ENCODE measurements at places on chromosomes 12 and 14. TPM values are rescaled to one million over a fixed set of nuclear protein-coding genes. Genes with fewer than 3 reads are reported as not detected.

MRPL51 gene
- 16.7 TPM for total RNA-seq

KCNK10 gene
- total RNA-seq = not detected

DNA sequence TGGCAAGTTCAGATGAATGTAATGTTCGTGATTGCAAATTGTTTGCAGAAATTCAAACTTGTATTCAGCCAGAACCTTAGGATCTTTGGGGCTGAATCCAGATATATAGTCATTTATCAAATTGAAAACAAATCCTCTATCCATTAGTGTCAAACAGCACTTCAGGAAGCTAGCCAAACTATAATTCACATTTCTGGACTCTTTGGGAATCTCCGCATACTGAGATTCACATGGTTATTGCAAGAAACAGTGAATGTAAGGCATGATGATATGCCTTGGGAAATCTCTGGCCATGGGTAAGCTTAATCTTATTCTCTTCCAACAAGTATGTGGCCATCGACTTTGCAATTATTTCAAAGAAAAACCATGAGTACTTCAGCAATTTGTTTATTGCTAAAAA is 98.5 kb downstream of the KLHL28 start:
- H3K27me3 ChIP-seq = no peaks in the 10 kb centered on the region
- no peaks in the 10 kb centered on the region for H3K4me1 ChIP-seq

DNA sequence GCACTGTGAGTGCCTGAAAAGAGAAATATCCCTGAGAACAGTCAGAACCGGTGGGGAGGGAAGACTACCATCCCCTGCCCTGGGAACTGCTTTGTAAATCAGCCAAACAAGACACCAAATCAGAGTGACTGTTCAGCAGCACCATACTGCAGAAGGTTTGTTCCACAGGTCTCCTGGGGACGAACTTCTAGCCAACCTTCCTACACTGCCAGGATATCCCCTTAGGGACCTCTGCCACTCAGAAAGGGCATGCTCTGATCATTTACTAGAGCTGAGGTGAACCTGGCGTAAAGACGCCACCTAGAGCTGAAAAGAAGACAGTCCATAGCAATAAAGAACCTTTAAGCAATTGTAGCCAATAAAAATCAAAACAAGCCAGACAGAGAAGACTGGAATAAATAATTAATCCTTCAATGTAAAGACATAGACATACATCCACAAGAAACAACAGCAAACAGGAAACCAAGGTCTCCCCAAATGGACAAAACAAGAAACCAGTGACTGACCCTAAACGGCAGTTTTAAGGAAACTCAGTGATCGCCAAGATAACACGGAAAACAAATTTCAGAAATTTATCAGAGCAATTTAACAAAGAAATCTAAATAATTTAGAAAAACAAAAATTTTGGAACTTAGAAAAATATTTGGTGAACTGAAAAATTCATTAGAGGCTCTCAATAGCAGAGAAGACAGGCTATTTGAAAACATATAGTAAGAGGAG is 228.1 kb upstream of the AMIGO2 start:
- H3K4me3 ChIP-seq = peak overlapping the region; percentile 62
- H3K36me3 ChIP-seq = no peaks in the 10 kb centered on the region
- peaks cover 12% of the 10 kb centered on the region for H3K4me1 ChIP-seq
- H3K27ac ChIP-seq = peak overlapping the region; percentile 38
- H3K27me3 ChIP-seq = no peaks in the 10 kb centered on the region

- no peaks in the 10 kb centered on the region for H3K27me3 ChIP-seq
- H3K27ac ChIP-seq = no peak overlapping the region
- no peak for DNase-seq
- H3K4me1 ChIP-seq = no peaks in the 10 kb centered on the region
These were observed 11.1 kb downstream of the CCDC62 start for GRCh38 chr12:122785503-122785902.

CLEC6A gene
- not detected for total RNA-seq

GRCh38 chr12:44227616-44228015 is 391.7 kb downstream of the TMEM117 start:
- no peak overlapping the region for H3K4me3 ChIP-seq
- H3K27me3 ChIP-seq = no peaks in the 10 kb centered on the region
- H3K27ac ChIP-seq = no peak overlapping the region

IGF1 gene
- total RNA-seq = not detected

- no peak overlapping the region for H3K4me3 ChIP-seq
- peaks cover 38% of the 10 kb centered on the region for H3K4me1 ChIP-seq
- H3K36me3 ChIP-seq = peaks cover 71% of the 10 kb centered on the region
- no peak overlapping the region for H3K27ac ChIP-seq
- DNase-seq = no peak
These were observed 5.6 kb downstream of the ERH start for GRCh38 chr14:69392481-69392880.

HSPB8 gene
- not detected for total RNA-seq

PLXNC1 gene
- total RNA-seq = 5.3 TPM

DNA sequence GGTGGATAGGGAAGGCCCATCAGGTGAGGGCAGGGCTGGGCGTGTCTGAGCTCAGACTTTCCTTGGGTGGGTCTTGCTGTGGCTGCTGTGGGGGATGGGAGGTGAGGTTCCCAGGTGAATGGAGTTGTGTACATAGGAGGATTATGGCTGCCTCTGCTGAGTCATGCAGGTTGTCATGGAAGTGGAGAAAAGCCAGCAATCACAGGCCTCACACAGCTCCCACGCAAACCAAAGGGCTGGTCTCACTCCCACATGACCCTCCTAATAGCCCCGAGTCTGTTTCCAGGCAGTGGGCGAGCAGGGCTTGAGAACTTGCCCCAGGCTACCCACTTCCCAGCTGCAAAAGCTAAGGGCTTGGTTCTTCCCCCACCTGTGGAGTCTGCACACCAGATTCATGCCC is 149.5 kb downstream of the IPO8 start:
- no peak for DNase-seq
- no peak overlapping the region for H3K4me3 ChIP-seq
- H3K36me3 ChIP-seq = no peaks in the 10 kb centered on the region
- H3K27ac ChIP-seq = no peak overlapping the region
- H3K27me3 ChIP-seq = no peaks in the 10 kb centered on the region
- no peaks in the 10 kb centered on the region for H3K4me1 ChIP-seq

- no peak for DNase-seq
- H3K27me3 ChIP-seq = no peaks in the 10 kb centered on the region
- H3K27ac ChIP-seq = no peak overlapping the region
- no peak overlapping the region for H3K4me3 ChIP-seq
- peaks cover 38% of the 10 kb centered on the region for H3K4me1 ChIP-seq
- no peaks in the 10 kb centered on the region for H3K36me3 ChIP-seq
These were observed 1.9 kb downstream of the CACNA2D4 start for GRCh38 chr12:1916371-1917171.
